ENCODE measurements at places on chromosomes 11 and 22. TPM values are rescaled to one million over a fixed set of nuclear protein-coding genes. Genes with fewer than 3 reads are reported as not detected.

HBG2 gene
- total RNA-seq: not detected

OR51E2 gene
- total RNA-seq: not detected

UBQLNL gene
- total RNA-seq: 0.14 TPM

LRRC10B gene
- total RNA-seq: not detected

RFPL1 gene
- not detected for total RNA-seq

PTGDR2 gene
- total RNA-seq: not detected

MPPED2 gene
- total RNA-seq: not detected

TMA7B gene
- total RNA-seq: not detected

OR51B2 gene
- total RNA-seq: 0.18 TPM

DGCR2 gene
- 44.9 TPM for total RNA-seq

GAL gene
- not detected for total RNA-seq

PRDM11 gene
- 4.0 TPM for total RNA-seq

HORMAD2 gene
- total RNA-seq: under 0.01 TPM

MDK gene
- total RNA-seq: 18.9 TPM

MICAL2 gene
- total RNA-seq: 78.8 TPM

CARD16 gene
- total RNA-seq: 38.7 TPM

LGALS12 gene
- total RNA-seq: not detected

SCGB1C1 gene
- total RNA-seq: not detected

CABP4 gene
- not detected for total RNA-seq

PATZ1 gene
- total RNA-seq: 11.0 TPM

OR1S2 gene
- not detected for total RNA-seq

TRMU gene
- total RNA-seq: 26.5 TPM

Data from smooth muscle cell of bladder (primary cell).